RKO (cell line): ENCODE measurements at places on chromosomes 1 and 21.
A peak's percentile ranks its signal among the peaks of the same experiment; 100 is the strongest.

DNA sequence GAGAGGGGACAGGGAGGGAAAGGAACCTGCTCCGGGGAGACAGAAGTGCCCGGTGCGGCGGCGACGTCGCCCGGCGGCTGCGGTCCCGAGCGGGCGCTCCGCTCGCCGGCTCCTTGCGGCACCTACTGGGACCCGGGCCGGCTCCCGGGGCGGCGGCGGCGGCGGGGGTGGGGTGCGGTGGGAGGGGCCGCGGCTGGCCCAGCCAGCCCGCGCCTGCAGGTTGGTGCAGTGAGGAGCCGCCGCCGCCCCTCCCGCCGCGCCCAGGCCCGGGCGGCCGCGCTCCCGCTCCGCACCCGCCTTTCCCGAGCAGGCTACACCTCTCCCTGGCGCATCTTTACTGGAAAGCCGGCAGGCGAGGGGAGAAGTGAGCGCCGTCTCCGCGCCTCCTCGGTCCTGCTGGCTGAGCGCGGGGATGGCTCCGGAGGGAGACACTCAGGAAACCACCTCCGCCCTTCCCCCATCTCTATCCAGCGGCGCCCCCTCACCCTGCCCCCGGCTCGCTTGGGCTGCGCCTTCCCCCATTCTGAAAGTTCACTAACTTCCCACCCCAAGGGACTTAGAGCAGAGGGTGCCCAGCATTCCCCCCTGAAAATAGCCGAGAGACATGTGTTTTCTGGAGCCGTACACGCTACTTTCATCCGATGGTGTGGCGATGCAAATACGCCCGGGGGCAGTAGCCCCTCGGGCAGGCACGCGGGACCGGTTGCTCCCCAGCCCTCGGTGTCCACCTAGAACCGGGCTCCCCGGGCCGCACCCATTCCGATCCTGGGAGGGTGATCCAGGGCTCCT, at the start of gene PLD5:
TSS of gene PLD5 (minus strand) at position 127 of the 789 bp plus-strand sequence.
- no peak for DNase-seq

GRCh38 chr1:61453111-61453961, 271.6 kb downstream of the TM2D1 start:
- DNase-seq = peak; percentile 78

DNA sequence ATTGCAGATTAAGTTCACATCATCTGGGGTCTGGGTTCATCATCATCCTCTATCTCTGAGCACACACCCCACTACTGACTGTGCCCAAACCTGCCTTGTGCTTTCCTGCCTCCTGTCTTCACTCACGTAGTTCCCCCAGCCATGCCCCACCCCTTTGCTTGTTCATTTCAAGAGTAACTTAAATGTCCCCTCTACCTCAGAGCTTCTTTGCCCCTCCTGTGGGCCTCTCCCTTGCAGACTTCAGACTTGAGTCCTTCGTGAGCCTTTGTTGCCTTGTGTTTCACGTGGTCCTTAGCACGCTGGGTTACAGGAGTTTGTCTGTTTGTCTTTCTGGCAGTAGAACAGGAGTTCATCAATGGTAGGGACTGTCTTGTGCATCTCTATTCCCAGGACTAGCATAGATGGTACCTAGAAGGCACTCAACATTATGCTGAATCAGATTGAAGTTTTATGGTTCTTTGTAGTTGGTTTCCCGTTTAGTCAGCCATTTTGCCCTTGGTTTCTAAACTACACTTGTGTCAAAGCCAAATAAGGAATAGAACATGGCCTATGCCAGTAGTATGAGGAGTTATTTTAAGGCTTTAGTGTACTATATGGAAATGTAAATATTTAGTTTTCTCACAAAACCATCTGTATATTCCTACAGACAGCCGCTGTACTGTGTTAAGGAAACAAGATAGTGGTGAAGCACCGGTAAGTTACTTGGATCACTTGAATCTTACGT, 86.2 kb downstream of the TTC3 start:
- no peak for DNase-seq

GRCh38 chr1:245600658-245601057, 445.9 kb downstream of the KIF26B start:
- no peak for DNase-seq

GRCh38 chr1:221069178-221069903, 190.1 kb downstream of the HLX start:
- no peak for DNase-seq

DNA sequence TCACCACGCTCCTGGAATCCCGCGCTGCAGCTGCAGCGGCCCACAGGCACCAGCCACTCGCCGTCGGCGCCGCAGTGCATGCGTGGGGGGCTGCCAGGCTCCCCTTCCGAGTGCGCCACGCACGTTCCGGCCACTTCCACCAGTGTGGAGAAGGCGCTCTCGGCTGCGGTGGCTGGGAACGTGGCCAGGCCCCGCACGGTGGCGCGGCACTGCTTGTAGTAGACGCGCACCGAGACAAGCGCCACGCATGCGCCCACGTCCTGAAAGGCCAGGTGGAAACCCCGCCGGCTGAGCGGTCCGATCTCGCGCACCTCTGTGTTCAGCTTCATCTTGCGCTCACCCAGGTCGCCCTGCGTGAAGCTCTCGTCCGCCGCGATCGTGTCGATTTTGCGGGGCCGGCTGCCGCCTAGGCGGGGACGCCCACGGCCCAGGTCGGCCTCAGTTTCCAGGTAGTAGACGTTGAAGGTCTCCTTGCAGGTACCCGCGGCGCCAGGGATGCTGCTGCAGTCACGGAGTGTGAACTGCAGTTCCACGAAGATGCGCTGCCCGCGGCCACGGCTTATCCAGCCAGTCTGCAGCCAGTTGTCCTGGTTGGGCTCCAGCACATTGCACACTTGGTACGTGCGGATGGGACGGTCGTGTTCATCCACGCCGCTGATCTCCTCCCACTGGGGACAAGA, 3.4 kb downstream of the EPHA10 start:
- no peak for DNase-seq

DNA sequence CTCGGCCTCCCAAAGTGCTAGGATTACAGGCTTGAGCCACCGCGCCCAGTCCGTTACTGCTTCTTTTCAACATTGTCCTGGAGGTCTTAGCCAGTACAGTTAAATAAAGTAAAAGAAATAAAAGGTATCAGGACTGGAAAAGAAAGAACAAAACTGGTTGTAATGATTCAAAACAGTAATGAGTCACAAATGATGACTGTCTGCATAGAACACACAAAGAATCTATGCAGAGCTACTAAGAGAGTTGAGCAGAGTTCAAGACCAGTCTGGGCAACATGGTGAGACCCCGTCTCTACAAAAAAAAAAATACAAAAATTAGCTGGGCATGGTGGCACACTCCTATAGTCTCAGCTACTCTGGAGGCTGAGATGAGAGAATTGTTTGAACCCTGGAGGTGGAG, 23.4 kb downstream of the BCAR3 start:
- no peak for DNase-seq

- DNase-seq = no peak
These were observed 20.3 kb upstream of the IL6R start for GRCh38 chr1:154384650-154385489.
